ENCODE measurements at places on chromosomes 16 and 17.

DNA sequence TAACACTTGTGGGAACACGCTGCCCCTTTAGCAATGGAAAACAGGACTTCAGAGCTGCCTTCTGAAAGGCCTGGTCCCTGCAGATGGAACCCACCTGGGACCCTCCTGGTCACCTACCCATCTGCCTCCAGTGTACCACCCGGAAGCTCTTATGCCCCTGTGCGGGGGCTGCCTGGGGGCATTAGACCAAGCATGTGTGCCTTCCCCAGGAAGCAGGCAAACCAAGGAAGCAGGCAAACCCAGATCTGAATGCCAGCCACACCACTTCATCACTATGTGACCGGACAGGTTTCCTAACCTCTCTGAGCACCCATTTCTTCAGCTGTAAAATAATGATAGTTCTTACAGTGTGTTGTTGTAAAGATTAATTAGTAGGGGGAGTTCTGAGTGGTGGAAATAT is 20.8 kb upstream of the LRRC37A3 start:
- no peak for DNase-seq

DNA sequence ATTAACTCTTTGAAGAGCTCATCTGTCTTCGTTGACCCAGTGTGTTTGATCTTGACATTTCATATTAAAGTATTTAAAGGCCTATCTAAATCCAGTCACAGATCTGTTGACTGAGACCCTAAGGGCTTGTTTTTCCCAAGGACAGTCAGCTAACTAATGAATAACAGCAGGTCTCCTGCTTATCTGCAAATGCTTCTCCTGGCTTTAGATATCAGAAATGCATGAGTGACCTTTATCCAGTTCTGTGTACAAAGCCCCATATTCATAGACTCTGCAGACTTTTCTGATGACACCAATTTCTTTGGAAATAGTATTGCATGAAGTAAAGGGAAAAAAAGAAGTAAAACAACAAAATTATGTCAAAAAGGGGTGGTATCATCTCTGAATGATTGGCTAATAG is 70.3 kb downstream of the YPEL2 start:
- no peak for DNase-seq

DNA sequence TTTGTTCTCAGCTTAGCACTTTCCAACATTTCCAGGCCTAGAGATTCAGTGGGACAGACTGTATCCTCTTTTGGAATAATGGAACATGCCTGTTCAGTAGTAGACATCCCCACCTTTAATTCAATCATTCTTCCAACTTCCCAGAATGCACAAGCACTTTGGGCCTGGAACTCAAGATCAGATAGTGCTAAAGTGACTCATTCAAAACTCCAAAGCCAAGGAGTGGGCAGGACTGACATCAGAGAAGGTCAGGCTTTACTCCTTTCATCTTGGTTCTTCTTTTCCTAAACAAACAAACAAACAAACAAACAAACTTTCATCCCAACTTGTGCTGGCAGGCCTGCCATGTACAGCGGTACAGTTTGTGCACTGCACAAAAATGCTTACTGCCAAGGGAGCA is 172.0 kb downstream of the AXIN2 start:
- no peak for DNase-seq

DNA sequence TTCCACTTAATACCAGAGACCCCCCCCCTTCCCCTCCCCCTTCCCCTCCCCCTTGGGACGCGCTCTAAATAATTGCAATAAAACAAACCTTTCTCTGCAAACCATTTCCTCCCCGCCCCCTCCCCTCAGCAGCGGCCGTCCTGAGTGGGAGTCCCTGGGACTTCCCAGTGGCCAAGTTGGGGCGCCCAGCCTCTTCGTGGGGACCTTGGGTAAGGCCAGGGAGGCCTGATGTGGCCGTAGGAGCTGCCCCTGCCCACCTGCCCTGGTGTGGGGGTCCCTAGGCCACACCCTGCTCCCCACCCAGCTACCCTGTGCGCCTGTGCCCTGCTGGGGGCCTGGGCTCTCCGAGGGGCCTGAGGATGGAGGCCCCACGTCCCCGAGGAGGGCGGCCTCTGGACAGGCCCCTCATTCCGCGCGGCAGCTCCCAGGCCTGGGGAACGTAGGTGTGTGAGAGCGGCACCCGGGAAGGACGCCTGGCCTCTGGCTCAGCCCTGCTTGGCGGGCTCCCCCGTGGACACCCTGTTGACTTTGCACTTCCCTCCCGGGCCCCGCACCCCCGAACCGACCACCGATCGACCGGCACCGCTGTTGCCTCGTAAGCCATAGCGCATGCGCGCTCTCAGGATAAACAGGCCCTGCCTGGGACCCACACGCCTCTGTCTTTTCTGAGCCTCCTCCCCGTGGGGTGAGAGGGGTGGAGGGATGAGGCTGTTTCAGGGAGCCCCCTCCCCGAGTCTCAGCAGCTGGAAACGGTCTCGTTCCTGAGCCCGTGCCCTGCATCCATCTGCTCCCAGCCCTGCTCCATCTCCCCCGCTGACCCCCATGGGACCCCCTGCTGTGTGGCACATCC is 9.0 kb downstream of the NTHL1 start:
- DNase-seq: no peak

DNA sequence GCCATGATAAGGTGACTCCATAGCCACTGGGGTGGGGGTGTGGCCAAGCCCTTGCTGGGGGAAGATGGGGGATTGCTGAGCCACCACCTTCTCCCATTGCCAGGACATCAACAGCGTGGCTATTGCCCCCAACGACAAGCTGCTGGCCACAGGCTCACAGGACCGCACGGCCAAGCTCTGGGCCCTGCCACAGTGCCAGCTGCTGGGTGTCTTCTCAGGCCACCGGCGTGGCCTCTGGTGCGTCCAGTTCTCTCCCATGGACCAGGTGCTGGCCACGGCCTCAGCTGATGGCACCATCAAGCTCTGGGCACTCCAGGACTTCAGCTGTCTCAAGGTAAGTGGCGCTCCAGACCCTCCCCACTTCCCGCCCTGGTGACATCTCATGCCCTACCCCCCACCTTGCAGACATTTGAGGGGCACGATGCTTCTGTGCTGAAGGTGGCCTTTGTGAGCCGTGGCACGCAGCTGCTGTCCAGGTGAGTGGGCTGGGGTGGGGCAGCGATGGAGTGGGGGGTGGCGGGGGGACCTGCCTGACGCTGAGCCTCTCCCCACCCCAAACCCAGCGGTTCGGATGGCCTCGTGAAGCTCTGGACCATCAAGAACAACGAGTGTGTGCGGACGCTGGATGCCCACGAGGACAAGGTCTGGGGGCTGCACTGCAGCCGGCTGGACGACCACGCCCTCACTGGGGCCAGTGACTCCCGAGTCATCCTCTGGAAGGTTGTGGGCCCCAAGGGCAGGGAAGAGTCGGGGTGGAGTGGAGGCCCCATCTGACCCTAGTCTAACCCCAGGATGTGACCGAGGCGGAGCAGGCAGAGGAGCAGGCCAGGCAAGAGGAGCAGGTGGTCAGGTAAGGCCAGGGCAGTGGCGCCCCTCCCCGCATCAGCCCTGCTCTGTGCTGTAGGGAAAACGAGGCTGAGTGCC is 4.1 kb downstream of the NOXO1 start:
- DNase-seq: no peak

GRCh38 chr16:24140730-24141129 is 115.4 kb upstream of the CACNG3 start:
- no peak for DNase-seq

DNA sequence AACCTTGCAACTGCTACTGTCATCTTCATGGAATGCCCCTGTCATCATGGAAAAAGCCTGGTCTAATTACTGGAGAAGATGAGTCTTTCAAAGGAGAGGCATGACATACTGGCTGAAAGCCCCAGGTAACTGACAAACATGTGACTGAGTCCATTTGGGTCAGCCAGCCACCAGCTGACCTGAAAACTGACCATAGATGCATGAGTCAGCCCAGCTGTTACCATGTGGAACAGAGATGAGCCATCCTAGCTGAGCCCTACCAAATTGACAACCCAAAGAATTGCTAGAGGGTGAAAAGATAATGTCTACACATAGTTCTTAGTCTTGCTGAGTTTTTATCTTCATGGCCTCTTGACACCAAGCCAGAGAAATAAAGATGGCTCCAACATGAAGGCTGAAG is 311.8 kb downstream of the UTP18 start:
- DNase-seq: no peak

DNA sequence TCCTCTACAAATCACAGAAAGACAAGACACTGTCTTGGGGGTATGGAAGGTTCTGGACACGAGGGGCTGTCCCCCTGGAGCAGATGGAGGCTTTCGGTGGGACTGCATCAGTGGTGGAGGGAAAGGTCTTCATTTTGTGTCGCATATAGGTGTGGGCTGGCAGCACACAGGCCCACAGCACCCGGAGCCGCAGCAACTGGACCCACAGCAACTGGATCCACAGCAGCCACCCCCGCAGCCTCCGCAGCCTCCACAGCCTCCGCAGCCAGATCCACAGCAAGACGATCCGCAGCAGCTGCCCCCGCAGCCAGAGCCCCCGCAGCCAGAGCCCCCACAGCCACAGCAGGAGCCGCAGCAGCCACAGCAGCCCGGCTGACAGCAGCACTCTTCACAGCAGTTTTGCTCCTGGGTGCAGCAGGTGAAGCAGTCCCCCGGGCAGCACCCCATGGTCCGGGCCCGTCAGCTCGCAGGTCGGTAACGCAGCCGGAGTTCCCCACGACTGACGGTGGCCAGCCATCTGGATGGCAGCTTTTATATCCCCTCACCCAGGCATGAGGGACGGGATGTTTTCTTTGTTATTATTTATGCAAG is at the start of gene KRTAP17-1:
Gene KRTAP17-1 (minus strand): TSS at position 507 of the 591 bp plus-strand sequence. CDS start 60 bp downstream, at position 447.
- DNase-seq: no peak

GRCh38 chr16:75244225-75244809 is 7.1 kb downstream of the BCAR1 start:
- no peak for DNase-seq

GRCh38 chr17:14153374-14153773 is 83.3 kb downstream of the CDRT15 start:
- no peak for DNase-seq

GRCh38 chr17:27463235-27463677 is 7.0 kb downstream of the KSR1 start:
- no peak for DNase-seq

DNA sequence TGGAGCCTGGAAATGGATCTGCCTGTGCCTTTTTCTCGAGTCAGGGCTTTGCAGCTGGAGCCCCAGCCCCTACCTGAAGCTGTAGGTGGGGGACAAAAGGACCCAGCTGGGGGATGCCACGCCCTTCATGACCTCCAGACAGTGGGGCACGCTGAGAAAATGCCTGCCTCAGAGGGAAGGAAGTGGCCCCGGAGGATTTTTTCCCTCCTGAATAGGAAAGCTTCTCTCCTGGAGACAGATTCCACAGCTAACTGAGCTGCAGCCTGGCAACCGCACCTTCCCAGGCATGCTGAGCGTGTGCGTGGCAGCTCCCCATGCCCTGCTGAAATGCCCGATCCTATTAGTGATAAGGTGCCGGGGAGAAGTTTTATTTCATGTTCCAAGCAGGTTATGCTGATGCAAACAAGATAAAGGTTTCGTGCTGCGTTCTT is 58.0 kb downstream of the AIPL1 start:
- no peak for DNase-seq
